A549 treated with CpdA at 1 μM for 4 hours (cell line): ENCODE measurements at places on chromosomes 3 and 15. TPM values are rescaled to one million over a fixed set of nuclear protein-coding genes. Genes with fewer than 3 reads are reported as not detected.

ACKR4 gene
- not detected in 5 replicates for total RNA-seq

SSUH2 gene
- total RNA-seq = 0.57 to 1.2 TPM (median 0.75 TPM) in 5 replicates

MORF4L1 gene
- 361 to 688 TPM (median 379 TPM) in 5 replicates for total RNA-seq

SNTN gene
- total RNA-seq = not detected in 5 replicates

CYP1A2 gene
- total RNA-seq = not detected in 5 replicates

KNL1 gene
- total RNA-seq = 5.0 to 10.1 TPM (median 7.3 TPM) in 5 replicates

PLCB2 gene
- 0.27 to 1.3 TPM (median 0.48 TPM) in 5 replicates for total RNA-seq

GPR87 gene
- total RNA-seq = 0.86 to 1.3 TPM (median 1.1 TPM) in 5 replicates
